ENCODE measurements at places on chromosomes 13 and 19.

DNA sequence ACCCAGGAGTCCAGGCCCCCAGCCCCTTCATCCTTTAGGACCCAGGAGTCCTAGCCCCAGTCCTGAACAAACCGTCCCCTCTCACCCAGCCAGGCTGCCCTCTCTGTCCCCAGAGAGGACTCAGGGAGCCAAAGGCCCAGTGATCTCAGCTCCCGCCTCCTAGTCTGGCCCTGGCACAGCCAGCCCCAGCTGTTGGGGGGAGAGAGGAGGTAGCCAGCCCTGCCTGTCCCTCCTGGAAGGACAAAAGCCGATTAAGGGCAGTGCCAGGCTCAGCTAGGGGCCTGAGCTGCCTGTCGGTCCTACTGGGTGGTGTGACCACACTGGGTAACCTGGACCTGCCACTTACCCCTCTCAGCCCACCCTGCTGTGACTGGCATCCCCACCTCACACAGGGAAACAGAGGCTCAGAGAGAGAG, 14.5 kb downstream of the LIPE start:
- DNase-seq = no peak

- DNase-seq = no peak
These were observed 176.4 kb upstream of the TRPC4 start for GRCh38 chr13:38046049-38046376.

GRCh38 chr13:35198613-35199200, 256.6 kb downstream of the NBEA start:
- no peak for DNase-seq

- DNase-seq = no peak
These were observed 56.6 kb downstream of the FREM2 start for GRCh38 chr13:38743466-38743865.

DNA sequence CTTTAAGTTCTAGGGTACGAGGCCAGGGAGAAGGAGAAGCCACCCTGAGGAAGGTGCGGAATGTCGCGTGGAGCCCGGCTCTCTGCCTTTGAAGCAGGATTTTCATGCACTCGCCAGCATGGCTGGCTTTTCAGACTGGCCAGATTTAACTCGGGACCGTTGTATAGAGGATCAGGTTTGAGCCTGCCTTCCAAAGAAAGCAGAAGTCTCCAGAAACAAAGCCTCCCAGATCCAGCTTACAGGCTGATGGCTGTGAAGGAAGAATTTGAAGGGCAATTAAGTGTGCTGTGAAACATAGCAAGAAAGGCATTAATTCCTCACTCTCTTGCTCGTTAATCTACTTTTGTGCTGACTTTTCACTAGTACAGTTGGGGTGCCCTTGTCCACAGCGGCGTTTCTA, 140.2 kb downstream of the SOX1 start:
- peak; percentile 34 for DNase-seq

DNA sequence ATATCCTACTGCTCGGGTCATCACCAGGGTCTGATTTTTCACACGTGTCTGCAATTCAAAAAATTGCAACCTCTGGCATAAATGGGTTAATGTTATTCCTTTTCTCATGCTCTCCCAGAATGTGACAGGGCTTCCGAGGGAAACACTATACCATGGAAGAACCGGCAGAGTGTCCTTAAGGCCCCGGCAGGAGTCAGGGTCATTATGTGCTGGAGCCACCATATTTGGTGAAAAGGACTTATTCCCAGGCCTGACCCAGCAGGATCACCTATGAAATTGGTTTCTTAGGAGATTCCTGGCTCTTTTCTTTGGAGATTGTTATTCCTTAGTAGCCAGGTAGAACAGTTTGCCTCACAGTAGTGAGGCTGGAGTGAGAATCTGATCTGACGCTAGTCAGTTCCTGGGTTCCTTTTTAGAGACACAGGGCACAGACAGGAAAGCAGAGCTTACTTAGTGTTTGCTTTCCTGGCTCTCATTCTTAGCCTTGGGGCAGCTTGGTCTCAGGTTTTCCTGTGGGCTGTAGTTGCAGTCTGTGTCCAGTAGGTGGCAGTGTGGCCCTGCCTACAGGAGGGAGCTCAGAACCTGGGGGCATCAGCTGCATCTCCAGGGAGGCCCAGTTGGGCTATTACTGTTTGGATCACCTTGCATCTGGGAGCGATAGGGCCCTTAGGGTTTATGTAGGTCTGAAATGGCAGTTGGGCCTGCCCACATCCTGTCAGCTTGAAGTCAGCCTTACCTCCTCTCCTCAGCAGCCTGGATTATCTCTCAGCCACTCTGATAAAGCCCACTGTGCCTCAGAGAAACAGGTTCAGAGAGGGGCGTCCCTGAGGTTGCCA, 12.4 kb downstream of the SNRNP70 start:
- peak; percentile 85 for DNase-seq

- DNase-seq = peak; percentile 87
These were observed 13.9 kb downstream of the APLP1 start for GRCh38 chr19:35882114-35882832.

- no peak for DNase-seq
These were observed 7.4 kb upstream of the CYP4F3 start for GRCh38 chr19:15633082-15633835.

GRCh38 chr19:42199440-42200115, 17.9 kb downstream of the DEDD2 start:
- DNase-seq = peak; percentile 77

- no peak for DNase-seq
These were observed 11.3 kb downstream of the PCID2 start for GRCh38 chr13:113196970-113197737.

- peak; percentile 75 for DNase-seq
These were observed 39.6 kb downstream of the SHISA2 start for GRCh38 chr13:26011996-26012821.

- DNase-seq = no peak
These were observed 818.0 kb upstream of the SLC10A2 start for GRCh38 chr13:103884101-103884723.

DNA sequence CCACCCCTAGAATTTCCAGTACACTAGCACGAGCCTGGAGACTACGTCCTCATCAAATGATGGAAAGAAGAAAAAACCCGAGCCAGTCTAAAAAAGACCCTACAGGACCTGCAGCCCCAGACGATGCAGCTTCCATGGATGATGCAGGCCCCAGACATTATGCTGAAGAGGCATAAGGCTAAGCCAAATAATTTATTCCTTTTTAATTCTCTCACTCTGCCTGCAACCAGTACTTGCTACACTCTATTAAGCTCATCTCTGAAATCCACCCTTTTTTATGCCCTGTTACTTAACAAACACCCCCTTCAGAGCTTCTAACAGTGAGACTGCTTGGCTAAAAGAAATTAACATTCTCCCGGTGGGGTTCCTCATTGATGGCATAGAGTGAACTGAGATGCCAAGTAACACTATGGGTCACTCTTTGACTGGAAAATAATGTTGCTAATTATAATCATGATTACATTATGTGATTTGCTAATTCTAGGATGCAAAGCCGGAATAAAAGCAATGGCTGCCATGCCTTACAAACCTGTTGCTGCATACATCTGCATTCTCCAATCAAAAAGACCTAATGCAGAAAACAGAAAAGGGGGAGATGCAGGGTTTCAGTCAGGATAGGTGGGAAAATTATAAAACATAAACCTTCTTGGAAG, 1462.4 kb downstream of the UQCRFS1 start:
- no peak for DNase-seq

- DNase-seq = peak; percentile 36
These were observed 8.9 kb upstream of the CYP4F3 start for GRCh38 chr19:15631817-15632216.

DNA sequence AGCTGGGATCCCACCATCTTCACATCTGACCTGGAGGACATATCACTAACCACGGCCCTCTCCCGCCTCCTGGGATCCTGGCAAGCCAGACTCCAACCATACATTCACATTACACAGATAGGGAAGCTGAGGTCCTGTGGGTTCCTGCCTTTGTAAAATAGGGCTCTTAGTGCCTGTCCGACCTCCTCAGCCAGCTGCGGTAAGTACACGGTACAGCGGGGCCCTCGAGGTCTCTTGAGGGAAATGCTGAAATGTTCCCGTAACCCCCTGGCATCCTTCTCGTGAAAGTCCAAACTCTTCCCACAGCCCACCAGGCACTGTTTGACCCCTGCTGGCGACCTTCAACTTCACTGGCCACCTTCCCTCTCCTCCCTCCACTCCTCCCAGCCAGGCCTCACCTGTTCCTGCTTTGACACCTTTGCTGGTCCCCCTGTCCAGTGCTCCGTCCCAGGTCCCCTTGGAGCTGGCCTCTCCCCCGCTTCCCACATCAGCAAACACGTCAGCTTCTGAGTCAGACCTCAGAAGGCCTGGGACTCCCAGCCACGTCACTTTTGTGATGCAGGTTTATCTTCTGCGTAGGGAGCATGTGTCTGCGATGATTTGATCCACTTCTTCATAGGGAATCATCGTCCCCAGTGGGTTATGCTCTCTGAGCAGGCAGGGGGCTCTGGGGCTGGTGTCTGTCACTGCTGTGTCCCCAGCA, 8.8 kb upstream of the GNG7 start:
- no peak for DNase-seq

DNA sequence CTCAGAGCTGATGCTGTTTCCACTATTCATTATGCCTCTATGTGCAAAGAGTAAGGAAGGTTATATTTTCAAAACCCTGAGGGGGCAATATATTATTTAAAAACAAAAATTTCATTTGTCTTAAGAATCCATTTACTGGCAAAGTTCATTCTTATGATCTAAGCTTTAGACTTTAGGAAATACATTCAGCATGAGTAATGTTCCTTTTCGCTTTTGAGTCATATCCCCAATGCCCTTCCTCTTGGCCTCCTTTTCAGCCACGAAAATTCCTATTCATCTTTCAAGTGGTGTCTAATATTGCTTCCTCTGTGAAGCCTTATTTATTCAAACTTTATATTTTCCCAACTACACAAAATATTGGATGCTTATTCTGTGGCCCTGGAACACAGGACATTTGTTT, 1317.0 kb downstream of the PCDH9 start:
- peak; percentile 7 for DNase-seq

GRCh38 chr13:91724591-91724990, 326.2 kb downstream of the GPC5 start:
- no peak for DNase-seq

All from kidney (tissue), 22 donors.